IMR-90 (cell line): ENCODE measurements at places on chromosomes 16 and 17. TPM values are rescaled to one million over a fixed set of nuclear protein-coding genes. Genes with fewer than 3 reads are reported as not detected.

The CHST5 gene
- not detected in 2 replicates for total RNA-seq

GRCh38 chr17:76166168-76166567 lies 25.1 kb upstream of the FOXJ1 start:
- peak; percentile 36 for DNase-seq

DNA sequence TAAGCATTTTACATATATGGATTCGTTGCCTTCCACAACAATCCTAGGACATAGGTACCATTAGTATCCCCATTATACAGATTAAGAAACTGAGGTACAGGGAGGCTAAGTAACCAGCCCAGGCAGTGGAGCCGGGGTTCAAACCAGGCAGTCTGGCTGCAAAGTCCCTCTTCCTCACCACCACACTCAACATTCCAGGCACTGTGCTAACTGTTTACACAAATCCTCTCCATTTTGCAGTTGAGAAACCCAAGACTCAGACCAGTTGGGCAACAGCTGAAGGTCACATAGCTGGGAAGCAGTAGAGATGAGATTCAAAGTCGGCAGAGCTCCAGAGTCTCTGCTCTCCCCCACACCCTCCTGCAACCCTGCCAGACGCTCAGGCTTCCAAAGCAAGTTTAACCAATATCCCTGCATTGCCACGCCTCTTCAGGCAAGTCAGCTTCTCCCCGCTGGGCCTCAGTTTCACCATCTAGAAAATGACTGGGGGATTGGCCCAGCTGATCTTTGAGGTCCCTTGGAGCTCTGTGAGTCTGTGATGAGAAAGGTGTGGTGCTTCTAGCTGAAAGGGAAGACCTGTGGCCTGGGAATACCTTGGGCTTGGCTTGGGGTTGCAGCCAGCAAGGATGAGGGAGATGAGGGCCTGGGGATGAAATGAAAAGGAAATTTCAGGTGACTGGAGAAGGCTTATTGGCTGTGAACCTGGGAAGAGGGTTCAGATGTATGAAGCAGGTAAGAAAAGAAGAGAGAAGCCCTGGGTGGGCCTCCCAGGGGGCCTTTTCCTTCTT lies 14.0 kb downstream of the CCR7 start:
- peak; percentile 100 for DNase-seq

DNA sequence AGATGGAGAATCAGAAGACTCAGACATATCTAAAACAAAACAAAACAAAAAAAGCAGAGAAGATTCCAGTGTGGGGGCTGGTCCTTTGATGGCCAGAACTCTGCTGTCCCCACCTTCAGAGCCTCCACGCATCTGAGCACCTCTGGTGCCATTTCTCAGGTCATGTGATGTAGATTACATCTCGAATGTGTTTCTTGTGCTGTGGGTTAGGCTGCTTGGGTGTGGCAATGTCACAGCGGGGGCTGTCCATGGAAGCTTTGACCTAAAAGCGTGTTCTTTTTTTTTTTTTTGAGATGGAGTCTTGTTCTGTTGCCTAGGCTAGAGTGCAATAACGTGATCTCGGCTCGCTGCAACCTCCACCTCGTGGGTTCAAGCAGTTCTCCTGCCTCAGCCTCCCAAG lies 51.2 kb downstream of the PLD6 start:
- DNase-seq = no peak

The PPL gene
- 0.28 and 0.36 TPM in 2 replicates for total RNA-seq

- DNase-seq = no peak
Measured at GRCh38 chr17:66830451-66830850, 4.5 kb upstream of the CACNG5 start.

The OR2C1 gene
- total RNA-seq = under 0.01 TPM in 1 of 2 replicates, not detected in the other

The SDR42E2 gene
- not detected in 2 replicates for total RNA-seq

DNA sequence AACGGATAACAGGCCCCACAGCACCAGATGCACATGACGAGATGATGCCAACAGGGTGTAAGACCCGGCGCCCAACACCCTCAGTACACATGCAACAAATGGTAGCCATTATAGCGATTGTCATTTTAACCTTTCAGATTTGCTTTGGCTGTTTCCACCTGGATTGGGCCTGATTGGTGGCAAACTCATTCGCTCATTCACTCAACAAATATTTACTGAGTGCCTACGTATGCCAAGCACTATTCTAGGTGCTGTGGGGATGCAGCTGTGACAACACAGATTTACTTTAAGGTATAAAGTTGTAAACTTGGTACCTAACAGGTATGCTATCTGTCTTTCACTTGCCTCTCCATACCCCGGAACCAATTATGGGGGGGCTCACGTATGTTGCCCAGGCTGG lies 66.8 kb downstream of the SRCIN1 start:
- no peak for DNase-seq

The KRT13 gene
- 0.18 and 0.28 TPM in 2 replicates for total RNA-seq

The HERPUD1 gene
- 83.3 and 148 TPM in 2 replicates for total RNA-seq

The GALR2 gene
- total RNA-seq = not detected in 2 replicates

DNA sequence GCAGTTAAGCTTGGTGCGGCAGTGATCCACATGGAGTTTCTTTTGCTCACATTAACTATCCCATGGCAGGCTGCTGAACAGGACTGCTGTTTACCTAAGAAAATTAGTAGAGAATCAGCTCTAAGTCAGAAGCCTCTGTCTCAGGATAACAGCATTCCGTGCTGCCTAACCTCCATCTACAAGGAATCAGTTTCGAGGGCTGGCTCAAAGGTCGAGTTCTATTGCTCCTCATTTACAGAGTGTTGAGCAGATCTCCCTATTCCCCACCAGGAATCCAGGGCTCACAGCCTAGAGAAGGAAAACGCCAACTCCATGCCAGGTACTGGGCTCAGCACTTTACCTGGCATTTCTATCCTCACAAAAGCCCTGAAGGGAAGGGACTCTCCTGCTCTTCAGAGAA lies 9.9 kb downstream of the GINS2 start:
- no peak for DNase-seq

DNA sequence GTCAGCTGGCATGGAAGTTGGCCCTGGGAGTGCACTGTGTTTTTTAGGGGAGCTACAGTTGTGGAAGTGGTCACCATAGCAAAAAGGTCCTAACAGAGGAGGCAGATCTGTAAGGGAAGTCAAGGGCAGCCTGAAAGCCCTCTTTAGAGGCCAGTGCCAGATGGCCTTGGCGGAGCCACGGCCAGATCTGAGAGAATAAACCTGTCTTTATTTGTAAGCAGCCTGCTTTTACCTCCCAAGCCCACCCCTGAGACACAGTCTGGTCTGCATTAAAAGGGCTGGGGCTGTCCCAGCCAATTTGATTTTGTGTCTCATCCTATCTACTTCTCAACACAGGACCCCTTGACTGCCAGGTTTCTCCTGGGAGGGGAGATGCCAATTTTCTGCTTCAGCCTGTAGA lies 51.0 kb upstream of the NOL11 start:
- no peak for DNase-seq

GRCh38 chr17:43717913-43718312 lies 40.7 kb downstream of the SOST start:
- DNase-seq = no peak

GRCh38 chr16:2973605-2974318 lies 4.6 kb downstream of the PAQR4 start:
- no peak for DNase-seq

- DNase-seq = peak; percentile 40
Measured at GRCh38 chr17:81837641-81838040, 2.8 kb upstream of the PPP1R27 start.

DNA sequence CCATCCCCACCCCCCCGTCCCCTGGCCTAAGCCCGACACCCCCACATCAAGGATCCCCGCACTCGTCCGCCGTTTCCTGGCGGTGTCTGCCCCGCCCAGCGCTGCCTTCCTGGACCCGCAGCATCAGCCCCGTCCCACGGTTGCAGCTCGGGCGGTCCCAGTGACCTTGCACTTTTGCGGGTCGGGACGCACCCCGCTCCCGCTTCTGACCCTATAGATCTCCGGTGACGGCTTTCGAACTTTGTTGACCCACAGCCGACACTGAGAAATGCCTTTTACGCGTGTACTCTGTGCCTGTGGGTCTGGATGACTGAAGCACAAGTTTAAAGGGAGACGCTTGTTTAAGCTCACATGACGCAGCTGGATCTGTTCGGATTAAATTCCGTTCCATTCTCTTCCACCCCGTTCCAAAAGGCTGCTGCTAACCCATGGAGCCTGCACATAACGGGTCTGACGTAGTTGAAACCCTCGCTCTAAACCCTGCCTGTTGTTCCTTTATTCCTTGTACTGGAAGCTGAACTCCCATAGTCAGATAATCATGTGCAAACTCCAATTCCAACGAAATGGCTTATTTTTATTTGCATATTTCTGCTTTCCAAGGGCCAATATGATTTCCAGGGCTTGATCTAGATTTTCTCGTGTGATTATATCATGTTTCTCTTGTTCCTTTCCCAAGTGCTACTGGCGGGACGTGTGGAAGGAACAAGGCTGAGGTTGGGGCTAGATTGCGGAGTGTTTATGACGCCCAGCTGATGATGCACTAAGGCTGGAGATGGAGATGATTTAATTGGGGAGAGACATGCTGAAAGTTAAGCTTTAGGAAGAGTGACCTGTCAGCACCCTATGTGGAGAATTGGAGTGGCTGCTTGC lies 834 bp downstream of the FLYWCH1 start:
- peak; percentile 73 for DNase-seq

DNA sequence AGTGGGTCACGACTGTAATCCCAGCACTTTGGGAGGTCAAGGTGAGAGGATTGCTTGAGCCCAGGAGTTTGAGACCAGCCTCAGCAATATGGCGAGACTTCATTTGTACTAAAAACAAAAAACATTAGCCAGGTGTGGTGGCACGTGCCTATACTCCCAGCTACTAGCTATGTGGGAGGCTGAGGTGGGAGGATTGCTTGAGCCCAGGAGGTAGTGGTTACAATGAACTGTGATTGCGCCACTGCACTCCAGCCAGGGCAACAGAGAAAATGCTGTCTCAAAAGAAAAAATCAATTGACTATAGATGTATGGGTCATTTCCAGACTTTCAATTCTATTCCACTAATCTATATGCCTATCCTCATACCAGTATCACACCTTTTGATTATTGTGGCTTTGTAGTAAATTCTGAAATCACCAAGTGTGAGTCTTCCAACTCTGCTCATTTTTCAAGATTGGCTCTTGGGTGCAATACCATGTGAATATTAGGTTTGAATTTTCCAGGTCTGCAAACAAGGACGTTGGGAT lies 27.2 kb upstream of the CEP20 start:
- DNase-seq = no peak

The CDH3 gene
- not detected in 2 replicates for total RNA-seq

The SNN gene
- 8.6 and 10.0 TPM in 2 replicates for total RNA-seq

DNA sequence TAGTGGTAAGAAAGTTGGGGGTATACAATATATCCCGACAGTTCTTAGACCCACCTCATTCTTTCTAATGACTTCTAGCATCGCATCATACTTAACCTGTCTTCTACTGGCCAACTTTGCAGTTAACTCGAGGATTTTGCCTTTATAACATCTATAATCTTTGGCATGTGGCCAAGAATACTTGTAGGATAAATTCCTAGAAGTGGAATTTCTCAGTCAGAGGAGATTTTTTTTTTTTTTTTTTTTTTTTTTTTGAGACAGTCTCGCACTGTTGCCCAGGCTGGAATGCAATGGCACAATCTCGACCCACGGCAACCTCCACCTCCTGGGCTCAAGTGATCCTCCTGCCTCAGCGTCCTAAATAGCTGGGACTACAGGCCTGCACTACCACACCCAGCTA lies 253.5 kb downstream of the MRTFB start:
- peak; percentile 44 for DNase-seq

GRCh38 chr17:48604770-48605329 lies at the start of gene HOXB6:
Gene HOXB6 (minus strand): TSS chr17:48604986. CDS start chr17:48598150, 6,836 bp downstream.
- DNase-seq = no peak

DNA sequence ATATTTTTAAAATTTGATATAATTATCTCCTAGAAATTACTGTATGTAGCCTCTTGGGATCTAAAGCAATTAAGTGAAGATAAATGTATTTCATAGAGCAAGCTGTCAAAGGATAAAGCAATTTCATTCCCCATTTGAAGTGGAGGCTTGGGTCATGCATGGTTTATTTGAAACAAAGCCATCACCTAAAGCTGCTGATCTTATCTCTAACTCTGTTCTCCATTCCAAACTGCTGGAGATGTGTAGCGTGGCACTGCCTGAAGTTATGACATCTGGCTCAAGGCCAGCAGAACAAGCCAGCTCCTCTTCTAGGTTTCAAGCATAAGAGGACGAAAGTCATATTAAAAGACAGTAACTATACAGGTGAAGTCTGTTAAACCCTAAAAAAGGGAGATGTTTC lies 83.9 kb downstream of the HIC1 start:
- DNase-seq = no peak

DNA sequence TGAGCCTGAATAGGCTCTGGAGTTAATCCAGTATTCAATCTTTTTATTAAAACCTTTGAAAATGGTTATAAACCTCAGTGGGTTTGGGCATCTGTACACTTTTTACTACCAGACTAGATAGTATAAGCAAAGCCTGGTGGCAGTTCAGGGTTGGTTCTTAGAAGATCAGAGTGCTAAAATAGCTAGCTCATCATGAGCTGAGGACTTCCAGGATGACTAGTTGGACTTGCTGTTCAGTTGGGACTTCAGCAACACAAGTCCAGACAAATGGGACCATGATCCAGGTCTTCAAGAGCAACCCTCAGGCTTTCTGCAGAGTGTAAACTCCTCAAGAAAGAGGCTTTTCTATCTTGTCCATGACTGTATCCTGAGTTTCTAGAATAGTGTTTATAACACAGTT lies 1.2 kb upstream of the ZNF19 start:
- no peak for DNase-seq

DNA sequence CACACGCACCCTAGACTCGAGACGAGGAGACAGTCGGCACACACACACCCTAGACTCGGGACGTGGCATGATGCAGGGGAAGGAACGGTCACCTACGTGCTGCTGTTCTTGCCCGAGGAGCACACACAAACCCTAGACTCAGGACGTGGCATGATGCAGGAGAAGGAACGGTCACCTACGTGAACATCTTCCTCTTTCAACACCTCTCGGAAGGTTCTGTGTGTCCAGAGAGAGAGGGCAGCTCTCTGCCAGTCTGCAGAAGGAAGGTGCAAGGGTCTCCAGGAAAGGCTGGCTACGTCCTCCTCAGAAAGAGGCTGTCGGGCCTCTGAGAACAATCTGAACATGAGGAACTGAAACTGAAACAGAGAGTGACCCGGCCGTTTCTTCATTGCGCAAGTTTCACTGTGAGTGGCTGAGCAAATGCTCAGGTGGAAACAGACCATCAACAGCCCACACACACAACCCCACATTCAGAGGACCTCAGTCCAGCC lies 43.4 kb downstream of the ZNF276 start:
- DNase-seq = no peak

The HLF gene
- total RNA-seq = 0.18 TPM in 1 of 2 replicates, not detected in the other

GRCh38 chr17:28398280-28398981 lies 7.6 kb downstream of the SLC46A1 start:
- DNase-seq = peak; percentile 11

DNA sequence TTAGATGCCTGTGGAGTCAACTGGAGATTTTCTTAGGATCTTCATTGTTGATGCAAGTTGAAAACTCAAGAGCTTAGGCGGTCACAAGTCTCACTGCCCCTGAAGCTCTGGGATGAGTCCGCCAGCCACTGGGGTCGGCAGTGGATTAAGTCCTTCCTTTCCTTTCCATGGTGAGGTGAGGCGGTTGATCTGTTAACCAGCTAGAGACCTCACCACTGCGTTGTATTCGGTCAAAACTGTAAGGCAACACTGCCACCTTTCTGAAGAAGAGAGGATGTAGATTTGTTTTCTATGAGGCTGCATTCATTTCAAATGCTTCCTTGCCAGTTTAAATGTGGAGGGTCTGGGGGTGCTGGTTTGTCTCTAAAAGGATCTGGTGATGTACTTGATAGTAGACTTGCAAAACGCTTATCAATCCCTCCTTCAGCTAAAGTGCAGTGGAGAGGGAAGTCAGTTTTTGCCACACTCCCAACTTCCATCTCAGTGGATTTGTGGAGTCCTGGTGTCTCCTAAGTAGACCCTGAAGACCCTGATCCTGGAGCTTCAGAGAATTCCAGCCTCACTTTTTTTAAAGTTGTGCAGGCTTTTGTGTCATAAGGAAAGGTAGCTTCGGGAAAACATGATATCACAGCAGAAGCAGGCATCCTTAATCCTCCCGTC lies 1.7 kb downstream of the MYOCD start:
- peak; percentile 89 for DNase-seq
